ENCODE measurements at places on chromosomes 16 and 17. TPM values are rescaled to one million over a fixed set of nuclear protein-coding genes. Genes with fewer than 3 reads are reported as not detected.

GRCh38 chr16:50275098-50275415, 8.7 kb downstream of the ADCY7 start:
- DNase-seq: peak; percentile 58

Gene SEC14L5
- total RNA-seq: 0.29 TPM

Gene CHAD
- not detected for total RNA-seq

GRCh38 chr16:28117168-28117565, 53.7 kb upstream of the GSG1L start:
- DNase-seq: no peak

- DNase-seq: no peak
Measured at GRCh38 chr16:119835-120491, 18.5 kb downstream of the NPRL3 start.

GRCh38 chr16:74896389-74897370, 88.2 kb downstream of the WDR59 start:
- DNase-seq: peak; percentile 90

- no peak for DNase-seq
Measured at GRCh38 chr16:69610356-69610755, 44.6 kb downstream of the NFAT5 start.

Gene TVP23A
- not detected for total RNA-seq

- DNase-seq: peak; percentile 44
Measured at GRCh38 chr17:47663912-47664623, 14.3 kb downstream of the KPNB1 start.

Gene SEPTIN1
- not detected for total RNA-seq

DNA sequence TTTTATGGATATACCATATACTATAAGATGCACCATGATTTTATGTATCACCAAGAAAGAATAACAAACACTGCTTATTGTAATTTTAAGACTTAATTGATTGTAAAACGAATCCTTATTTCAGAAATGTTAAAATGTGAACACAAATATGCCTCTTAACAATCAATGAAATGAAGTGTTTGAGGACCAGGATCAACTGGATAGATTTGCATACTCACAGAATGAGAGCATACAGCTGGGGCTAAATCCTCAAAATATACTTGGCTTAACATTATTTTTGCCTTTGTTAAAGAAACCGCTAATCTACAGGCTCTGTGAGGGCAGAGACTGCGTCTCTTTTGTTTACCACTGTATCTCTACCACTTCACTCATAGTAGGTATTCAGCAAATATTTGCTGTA, 93.6 kb downstream of the SPACA3 start:
- DNase-seq: no peak

DNA sequence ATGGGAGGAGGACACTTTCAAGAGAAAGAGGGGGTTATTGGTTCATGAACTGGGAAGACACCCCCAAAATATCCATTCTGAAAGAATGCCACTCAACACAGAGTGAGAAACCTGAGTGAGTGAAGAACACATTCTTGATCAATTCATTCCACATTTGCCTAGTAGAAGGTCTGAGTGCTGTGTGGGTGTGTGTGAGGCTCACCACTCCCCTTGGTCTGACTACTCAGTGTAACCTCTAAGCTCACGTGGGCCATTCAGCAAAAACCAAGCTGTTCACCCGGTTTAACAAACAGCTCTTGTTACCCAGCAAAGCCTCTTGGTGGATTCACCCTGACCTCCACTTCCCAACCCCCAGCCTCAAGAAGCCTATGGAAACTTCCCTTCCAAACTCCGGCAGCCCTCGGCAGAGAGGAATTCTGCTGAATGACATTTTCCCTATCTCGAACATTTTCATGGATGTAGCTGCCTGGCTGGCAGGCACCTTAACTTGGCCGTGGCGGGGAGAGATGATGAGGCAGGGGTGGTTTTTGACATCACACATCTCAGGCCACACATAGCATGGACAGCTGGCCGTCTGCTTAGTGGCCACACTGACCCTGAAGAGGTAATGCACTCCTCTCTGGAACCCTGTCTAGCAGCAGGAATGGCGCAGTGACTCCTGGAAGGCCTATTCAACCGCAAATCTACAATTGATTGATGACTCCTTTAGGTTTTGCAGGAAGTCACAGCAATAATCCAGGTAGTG, 11.6 kb downstream of the ST6GALNAC1 start:
- DNase-seq: peak; percentile 88

- DNase-seq: no peak
Measured at GRCh38 chr16:1050516-1050915, 22.0 kb upstream of the SSTR5 start.

DNA sequence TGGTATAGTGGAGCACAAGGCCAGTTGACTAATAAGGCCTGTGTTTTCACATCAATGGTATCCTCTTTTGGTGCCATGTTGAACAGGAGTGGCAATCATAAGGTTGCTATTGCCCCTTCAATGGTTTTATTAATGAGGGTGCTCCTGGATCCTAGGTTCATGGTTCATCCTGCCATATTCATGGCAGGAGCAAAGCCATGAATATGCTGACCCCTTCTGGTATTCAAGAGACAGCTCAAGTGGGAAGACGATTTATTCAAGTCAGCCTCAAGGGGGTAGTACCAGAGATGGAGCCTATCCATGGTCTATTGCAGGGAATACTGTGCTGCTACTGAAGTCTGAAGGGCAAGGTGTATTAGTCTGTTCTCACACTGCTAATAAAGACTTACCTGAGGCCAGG, 2.6 kb downstream of the ABCA9 start:
- DNase-seq: peak; percentile 23

DNA sequence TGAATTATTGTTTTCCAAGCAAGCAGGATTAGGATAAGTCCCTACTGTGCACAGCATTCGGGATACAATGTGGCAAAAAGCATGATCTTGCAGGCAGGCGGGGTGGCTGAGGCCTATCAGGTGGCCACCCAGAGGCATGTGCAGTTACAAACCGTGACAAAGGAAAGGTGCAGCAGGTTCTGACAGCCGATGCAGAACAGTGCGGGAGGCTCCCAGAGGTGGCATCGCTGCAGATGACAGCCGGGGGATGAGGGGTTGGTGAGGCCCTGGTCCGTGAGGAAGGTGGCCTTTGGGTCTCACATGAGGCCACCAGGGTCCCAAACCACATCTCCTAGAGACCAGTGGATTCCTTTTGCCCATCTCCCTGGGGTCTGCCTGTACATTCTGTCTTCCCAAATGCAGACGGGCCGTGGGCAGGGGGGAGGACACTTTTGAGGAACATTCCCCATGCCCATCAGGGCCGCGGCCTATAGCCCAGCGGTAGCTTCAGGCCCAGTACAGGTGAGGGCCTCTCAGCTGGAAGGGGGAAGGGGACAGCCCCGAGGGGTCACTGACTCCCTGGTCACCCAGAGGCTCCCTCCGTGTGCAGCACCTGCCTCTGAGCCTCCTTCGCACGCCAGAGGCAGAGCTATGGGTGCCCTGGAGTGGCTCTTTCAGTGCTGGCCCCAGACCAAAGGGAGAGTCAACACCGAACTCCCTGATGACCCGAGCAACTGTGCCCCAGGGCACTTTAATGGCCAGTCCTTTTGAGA, 85.1 kb downstream of the SOCS1 start:
- peak; percentile 84 for DNase-seq

DNA sequence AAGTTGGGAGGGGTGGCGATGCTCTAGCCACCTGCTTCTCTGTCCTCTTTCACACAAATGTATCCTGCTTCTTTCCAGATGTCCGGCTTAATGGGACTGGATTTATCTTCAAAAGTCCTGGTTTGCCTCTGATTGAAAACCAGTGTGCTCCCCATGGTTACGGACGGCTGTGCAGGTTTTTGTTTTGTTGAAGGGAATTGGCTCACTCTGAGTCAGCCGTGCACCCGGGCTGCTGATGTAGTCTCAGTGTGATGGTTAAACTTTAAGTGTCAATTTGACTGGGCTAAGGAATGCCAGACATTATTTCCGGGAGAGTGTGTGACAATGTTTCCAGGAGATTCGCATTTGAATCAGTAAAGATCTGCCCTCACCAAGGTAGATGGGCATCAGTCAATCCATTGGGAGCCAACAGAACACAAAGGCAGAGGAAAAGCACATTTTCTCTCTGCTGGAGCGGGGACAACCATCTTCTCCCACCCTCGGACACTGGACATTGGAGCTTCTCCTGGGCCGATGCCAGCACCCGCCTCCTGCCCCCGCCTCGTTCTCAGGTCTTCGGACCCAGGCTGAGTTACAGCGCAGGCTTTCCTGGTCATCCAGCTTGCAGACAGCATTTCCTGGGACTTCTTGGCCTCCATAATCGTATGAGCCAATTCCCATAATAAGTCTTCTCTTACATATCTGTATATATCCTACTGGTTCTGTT, 126.9 kb upstream of the TNRC6C start:
- DNase-seq: peak; percentile 98

- no peak for DNase-seq
Measured at GRCh38 chr17:31061678-31062077, 33.1 kb upstream of the NF1 start.
